ENCODE measurements at places on chromosomes 6 and 20. TPM values are rescaled to one million over a fixed set of nuclear protein-coding genes. Genes with fewer than 3 reads are reported as not detected.
A peak's percentile ranks its signal among the peaks of the same experiment; 100 is the strongest.

DNA sequence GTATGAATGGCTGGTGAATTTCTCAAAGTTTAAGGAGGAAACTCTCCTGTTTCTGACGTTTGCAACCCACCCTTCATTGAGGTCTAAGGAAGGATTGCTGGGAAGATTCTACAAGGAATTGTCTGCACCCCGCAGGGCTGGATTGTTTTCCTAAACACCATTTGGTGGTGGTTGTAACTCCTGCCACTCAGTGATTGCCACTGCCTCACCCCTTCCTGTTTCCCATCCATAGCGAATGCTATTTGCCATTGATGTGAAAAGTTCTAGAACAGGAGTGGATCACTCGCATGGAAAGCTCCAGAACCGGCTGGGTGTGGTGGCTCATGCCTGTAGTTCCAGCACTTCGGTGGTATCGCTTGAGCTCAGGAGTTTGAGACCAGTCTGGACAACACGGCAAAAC is 8.7 kb upstream of the DSP start:
- no peak for DNase-seq

KIFC1 gene
- 53.2 TPM for total RNA-seq

DNA sequence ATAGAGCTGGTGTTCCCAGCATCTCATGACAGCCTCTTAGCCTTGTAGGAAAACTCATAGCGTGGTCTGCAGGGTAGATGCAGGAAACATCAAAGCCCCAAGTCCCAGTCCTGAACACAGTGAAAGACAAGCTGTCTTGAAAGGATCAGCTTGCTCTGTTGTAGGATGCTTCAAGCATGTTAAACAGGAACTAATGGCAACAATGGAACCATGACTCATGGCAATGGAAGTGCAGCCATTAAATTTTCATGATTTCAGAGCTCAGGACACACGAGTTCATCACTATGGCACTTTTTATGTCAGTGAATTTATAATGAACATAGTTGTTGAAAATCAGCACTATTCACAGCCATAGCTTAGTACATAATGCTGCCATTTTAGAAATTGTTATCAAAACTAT is 367.7 kb downstream of the KIF16B start:
- no peak for DNase-seq

ZBP1 gene
- total RNA-seq, result not detected

TSPO2 gene
- not detected for total RNA-seq

DNA sequence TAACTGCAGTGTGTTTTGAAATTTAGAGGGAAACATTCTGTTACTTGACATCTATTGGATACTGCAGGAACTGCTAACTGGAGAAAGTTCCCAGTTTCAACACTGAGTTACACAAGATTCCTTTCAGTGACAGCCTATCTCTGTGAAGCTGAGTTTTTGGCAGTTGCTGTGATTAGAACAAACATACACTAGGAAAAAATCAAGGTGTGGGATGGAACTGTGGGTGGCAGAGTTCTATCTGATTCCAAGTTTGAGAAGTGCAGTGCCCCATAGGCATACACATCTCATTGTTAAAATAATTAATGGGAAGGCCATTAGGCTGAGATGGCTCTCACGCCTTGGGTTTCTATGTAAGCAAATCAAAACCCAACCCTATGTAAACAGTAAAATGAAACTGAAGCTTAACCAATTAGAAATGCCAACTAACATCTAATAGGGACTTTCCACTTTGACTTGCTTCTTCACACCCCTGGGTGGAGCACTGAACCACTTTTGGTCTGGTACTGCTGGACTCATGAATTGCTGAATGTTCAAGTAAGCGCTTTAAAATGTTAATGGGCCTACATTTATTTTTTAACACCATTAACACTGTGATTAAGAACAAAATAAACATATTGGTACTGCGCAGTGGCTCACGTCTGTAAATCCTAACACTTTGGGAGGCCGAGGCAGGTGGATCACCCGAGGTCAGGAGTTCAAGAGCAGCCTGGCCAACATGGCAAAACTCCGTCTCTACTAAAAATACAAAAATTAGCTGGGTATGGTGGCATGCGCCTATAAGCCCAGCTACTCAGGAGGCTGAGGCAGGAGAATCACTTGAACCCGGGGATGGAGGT is 55.2 kb upstream of the TBC1D7 start:
- DNase-seq, result peak; percentile 40

GRCh38 chr20:33310327-33310899 is 27.4 kb downstream of the BPIFB1 start:
- DNase-seq, result no peak

GRCh38 chr20:23146857-23147637 is 60.9 kb upstream of the CD93 start:
- no peak for DNase-seq

DNA sequence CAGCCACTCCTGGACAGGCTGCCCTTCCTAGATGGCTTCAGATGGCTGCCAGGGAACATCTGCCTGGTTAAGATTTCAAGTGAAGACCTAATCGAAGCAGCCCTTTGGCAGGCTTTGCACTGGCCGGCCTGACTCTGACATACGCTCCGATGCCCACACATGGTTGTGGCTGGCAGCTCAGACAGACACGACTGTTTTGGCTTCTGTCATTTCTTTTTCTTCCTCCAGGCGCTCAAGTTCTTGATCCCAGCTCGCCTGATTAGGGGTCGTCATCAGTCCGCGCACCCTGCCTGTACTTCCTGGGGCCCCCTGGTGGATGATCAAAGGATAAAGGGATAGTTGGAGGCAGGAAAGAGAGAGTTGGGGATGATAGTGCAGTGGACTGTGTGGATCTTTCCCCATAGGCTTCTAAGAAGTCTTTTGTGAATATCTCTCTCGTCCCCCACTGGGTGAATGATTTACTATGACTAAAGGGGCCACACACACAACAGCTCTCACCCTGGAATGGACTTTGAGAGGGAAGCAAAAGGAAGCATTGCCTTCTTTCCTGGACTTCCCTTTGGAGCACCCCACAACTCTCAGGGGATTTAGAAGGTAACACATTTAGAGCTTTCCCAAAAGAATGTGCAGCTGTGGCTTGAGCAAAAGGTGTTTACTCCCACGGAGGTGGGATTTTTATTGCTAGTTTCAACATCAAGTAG is 21.4 kb upstream of the TRAM2 start:
- peak; percentile 27 for DNase-seq

DNA sequence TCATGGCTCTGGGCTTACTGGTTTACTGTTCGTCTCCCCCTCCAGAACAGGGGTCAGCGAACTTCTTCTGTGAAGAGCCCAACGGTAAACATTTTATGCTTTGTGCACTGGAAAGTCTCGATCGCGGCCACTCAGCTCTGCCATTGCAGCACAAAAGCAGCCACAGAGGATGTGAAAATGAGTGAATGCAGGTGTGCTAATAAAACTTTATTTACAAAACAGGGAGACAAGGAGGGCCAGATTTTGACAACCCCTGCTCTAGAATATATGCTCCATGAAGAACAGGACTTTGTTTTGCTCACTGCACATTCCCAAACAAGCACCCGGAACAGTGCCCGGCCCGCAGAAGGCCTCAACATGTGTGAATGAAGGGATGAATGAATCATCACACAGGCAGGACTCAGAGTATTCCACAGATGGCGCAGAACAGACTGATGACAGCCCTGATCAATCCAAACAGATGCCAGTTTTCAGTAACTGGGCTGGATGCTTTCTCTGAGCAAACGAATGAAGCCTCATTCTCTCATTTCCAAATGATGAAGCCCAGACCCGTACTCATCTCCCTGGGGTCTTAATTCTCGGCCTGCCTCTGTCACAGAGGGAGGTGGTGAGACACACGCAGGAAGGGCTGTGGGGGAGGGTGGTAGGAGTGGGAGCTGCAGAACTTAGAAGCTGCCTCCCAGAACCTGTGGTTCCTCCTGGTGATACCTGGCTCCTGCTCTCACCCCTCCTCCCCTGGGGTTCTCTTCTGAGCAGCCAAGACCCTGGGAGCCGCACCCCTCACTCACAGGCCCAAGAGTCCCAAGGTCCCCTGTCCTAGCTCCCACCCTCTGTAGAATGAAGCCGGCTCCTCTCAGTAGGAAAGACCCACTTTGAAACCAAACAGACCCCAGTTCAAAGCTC is 196.4 kb downstream of the PREX1 start:
- DNase-seq, result no peak

DNA sequence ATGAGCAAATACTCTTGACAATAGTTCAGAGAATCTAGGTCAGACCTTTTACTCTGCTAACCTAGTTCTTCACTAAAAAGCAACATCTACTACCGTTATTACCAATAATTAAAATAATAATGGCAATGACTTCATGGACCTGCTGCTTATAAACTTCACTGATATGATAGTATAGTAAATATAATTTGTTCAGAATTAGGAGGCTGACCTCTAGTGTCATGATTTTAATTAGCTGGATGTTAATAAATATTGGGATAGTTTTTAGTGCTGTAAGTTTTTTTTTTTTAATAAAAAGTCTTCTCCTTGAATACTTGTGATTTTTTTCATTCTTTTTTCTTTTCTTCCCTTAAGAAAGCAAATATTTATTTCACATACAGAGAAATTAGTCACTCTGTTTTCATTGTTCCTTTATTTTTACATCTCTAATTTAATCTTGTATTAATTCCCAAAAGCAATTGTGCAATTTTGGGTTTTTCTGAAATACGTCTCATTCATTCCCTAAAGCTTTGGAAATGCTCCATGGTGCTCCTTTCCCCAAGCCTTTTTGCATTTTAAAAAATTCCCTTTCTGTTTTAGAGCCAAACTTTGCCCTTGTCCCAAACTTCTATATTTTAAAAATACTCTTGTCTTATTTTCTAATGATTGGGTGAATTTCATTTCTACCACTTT is 46.6 kb upstream of the UST start:
- no peak for DNase-seq

DNA sequence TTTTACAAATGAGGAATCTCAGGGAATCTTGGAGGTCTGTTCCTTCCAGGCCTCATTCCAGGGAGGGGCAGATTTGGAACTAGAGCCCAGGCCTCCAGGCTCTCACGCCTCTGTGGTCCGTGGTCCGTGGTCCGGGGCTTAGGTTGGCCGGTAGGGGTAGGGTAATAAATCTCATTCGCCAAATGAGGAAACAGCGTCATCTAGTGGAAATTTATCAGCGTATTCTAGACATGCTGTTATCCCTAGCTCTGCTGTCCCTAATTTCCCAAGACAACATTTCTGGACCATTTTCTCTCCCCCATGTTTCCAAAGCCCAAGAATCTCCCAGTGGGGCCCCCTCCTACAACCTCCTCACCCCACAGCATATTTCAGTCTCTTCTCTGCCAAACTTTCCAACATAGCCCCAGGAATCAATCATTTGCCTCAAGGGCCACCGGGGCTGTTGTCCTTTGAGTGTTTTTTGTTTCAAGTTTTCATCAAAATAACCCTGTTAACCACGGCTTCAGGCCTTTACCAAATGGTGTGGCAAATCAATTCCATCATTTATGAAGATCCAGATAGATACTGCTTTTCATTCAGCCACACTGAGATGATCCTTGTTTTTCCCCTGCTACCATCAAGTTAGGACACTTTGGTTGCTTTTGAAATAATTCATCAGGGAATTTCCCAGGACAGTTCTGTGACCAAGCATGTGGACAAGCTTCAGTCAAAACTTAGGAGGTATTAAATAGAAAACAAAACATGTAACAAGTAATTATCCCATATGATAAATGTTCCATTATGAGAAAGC is 126.8 kb downstream of the ALDH8A1 start:
- DNase-seq, result peak; percentile 86

DNA sequence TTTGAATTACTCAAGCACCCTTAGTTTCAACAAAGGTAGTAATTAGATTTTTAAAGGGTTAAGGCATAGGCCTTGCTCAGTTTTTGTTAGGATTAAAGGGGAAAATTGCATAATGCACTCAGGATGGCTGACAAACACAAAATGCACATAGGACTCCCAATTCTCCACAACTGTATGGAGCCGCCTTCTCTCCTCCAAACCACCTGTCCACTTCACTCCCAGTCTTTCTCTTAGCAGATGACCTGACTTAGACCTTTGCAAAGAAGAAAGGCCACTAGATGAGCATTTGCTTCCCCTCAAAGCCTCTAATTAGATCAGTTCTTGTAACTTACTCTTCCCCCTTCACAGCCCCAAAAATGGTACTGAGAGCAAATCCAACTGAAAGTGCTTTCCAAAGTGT is 20.1 kb downstream of the NSFL1C start:
- no peak for DNase-seq

COL9A3 gene
- 1.9 TPM for total RNA-seq

- DNase-seq, result no peak
Measured at GRCh38 chr6:162819284-162819683, 91.5 kb downstream of the PACRG start.

ZNF165 gene
- total RNA-seq, result 0.09 TPM

DNA sequence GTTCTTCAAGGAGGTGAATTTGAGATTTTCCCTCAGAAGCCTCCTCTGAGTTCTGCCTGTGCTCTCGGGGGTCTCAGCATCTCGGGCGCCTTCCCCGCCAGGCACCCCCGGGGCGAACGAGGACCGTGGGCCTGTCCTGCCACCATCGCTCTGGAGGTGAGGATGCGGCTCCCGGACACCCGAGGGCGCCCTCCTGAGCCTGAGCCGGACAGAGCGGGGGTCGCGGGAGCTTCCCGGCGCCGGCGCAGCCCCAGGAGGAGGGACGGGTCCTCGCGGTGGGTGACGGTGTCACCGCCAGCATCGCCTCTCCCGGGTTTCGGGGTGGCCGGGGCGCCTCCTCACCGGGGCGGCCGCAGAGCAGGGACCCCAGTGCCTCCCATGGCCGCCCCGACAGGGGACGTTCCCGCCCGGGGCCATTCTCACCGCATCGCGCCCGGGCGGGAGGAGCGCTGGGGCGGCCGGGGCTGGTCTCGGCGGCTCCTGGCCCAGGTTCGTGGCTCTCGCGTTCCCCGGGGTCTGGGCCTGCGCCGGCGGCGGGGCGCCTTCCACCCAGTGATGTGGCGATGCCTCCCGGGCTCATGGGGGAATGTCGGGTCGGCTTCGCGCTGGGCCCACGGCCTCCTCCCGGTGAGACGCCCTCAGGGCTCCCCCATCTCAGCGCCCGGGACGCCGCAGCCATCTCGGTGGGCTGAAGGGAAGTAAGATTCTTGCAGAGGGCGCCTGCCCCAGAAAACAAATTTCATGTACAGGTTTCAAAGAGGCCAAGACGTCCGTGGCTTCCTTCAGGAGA is 210.5 kb downstream of the ERMARD start:
- DNase-seq, result no peak

GRCh38 chr20:1164871-1165270 is 19.9 kb downstream of the TMEM74B start:
- DNase-seq, result no peak

GRCh38 chr6:137218917-137219663 is at the start of gene IFNGR1:
Gene IFNGR1 (minus strand): TSS chr6:137219385. CDS start chr6:137219327, 58 bp downstream.
- DNase-seq, result peak; percentile 76

TFAP2C gene
- 1.9 TPM for total RNA-seq

DNA sequence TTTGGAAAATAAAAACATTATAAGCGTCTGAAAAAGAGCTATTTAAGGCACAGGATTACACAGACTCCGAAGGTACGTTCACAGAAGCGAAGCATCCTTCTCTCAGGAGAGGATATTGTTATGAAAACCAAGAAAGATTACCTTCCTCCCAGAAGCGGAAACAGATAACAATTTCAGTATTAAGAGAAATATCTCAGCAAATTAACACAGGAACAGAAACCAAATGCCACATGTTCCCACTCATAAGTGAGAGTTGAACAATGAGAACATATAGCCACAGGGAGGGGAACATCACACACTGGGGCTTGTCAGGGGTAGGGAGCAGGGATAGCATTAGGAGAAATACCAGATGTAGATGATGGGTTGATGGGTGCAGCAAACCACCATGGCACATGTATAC is 109.7 kb downstream of the CDK19 start:
- no peak for DNase-seq

- DNase-seq, result no peak
Measured at GRCh38 chr6:36692220-36692619, 5.4 kb upstream of the RAB44 start.

- no peak for DNase-seq
Measured at GRCh38 chr6:130527173-130527572, 161.4 kb downstream of the TMEM200A start.

- no peak for DNase-seq
Measured at GRCh38 chr6:125508793-125509192, 207.0 kb upstream of the HDDC2 start.
